ENCODE measurements at places on chromosomes 1 and 21.

DNA sequence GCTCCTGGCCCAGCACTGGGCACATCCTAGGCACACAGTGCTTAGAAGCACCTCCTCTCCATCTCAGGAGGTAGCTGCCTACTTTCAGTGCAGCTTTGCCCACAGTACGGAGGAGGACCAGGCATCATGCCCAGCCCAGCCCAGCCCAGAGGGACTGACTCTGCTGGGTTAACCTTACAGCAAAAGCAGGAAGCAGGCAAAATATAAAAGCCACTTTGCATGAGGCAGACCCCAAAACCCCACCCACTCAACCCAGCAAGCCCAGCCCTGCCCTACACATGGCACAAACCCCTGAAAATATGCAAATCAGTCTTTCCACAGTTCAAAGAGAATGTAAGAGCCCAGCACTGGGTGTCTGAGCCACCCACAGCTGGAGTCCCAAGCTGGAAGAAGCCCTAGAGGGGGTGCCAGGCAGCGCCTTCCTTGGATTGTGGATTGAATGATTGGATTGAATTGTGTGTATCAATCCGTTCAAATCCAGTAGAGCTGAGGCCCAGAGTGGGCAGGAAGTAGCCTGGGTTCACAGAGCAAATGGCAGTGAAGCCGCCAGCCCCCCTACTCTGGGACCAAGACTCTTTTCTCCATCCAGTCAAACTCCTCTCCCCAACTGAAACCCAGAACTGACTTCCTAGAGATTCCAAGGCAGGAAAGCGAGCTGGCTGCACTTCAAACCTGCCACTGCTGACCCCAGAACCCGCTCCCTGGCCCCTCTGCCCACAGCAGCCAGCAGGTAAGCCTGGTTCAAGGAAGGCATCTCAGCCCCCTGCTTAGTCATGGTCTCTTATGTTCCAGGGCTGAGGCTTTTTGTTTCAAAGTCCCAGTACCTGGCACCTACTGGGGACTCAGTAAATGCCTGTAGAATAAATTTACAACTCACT, 117.7 kb downstream of the LACTBL1 start:
- DNase-seq = no peak

GRCh38 chr1:238608144-238608543, 717.4 kb upstream of the ZP4 start:
- DNase-seq = no peak

- DNase-seq = no peak
These were observed 11.1 kb downstream of the ATP6V1G3 start for GRCh38 chr1:198529414-198529813.

- DNase-seq = no peak
These were observed 62.7 kb downstream of the SIK1 start for GRCh38 chr21:43364261-43364510.

DNA sequence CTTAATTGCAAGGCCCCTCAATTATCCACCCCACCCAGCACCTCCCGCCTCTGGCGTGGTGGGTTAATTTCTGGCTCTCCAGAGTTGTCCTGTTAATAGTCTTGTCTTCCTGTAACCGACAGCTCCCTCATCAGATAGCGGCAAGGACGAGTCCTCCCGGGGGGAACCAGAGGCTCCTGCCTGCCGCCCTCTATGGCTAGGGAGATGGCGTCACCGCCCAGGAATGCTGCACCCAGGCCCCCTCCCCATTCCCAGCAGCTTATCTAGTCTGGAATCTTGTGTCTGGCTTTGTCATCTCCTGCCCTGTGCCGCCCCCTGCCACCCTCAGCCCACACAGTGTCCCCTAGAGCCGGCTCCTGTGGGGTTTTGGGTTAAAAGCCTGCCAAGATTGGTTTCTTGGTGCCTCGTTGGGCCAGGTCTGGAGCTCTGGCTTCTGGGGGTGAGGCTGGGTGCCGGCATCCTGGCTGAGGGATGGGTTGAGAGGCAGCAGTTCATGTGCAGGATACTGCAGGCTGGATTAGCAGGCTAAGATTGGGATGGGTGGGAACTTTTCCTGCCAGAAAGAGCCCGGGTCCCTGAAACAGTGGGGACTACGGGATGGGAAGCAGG, 48.8 kb downstream of the EDN2 start:
- DNase-seq = no peak

GRCh38 chr1:40247655-40248054, at the start of gene TMCO2:
Gene TMCO2 (plus strand): TSS chr1:40247937. CDS start chr1:40247994, 57 bp downstream.
- no peak for DNase-seq

DNA sequence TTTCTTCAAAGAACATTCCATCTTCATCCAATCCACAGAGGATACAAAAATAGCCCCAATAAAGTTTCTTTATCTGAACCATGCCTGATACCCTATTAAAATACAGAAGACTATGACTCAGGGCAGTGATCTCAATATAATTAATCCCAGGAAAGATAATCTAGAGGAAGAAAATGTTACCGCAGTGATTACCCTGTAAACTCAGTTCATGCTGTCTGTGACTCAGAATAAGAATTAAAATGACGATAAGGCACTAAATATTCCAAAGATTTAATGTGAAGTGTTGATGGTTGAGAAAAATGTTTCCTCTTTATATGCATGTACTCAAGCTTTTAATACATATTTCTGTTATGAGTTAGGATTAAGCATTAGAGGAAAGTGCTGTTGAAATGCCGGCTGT, 88.6 kb upstream of the LYPLAL1 start:
- no peak for DNase-seq

- no peak for DNase-seq
These were observed 58.1 kb downstream of the PTPN14 start for GRCh38 chr1:214493126-214493796.

DNA sequence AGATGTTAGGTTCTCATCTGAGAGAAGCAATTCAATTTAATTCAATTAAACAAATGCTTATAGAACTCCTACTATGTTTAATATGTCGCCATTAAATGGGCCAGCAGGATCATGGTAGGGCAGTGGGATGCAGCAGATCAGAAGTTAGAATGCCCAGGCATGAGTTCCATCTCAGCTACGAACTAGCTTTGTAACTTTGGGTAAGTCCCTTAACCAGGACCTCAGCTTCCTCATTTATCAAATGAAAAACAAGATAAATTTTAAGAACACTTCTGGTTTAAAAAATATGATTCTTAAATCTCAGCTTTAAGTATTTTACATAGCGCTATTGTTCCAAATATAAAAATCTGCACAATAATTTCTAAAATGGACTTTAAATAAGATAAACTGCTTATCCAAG, 67.5 kb upstream of the GFI1 start:
- no peak for DNase-seq

DNA sequence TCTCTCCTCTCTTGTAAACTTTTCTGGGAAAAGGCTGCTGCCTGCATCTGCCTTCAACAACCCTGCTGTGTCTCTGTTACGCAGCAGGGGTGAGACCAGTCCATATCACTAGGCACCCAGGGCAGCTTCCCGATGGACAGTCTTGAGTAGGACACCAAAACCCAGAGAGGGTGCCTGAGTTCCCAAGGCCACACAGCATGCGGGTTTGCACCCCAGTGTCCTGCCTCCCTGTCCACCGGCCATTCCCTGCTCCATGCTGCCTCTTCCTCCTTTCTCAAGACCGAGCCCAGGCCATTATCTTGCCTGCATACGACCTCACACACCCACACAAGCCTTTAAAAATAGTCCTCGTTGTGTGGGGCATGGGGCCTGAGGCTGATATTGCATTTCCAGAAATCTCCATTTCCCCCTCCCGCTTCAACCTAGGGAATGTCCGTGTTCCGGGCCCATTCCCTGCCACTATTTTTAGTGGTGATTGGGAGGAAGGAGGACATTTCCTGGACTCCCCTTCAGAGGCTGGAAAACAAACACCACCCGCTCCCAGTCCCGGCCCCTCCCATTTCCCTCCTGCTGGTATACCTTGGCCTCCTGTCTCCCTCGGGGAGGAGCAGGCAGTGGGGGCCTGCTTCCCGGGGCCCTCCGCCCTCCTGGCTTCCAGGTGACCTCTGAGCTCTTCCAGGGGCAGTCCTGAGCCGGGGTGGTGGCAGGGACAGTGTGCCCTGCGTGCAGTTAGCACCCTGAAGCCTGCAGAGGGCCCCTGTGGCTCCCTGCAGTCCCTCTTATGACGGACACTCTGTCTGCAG, 132.4 kb upstream of the TMEM51 start:
- no peak for DNase-seq

GRCh38 chr1:215001419-215002021, 81.0 kb upstream of the KCNK2 start:
- DNase-seq = no peak

GRCh38 chr1:40636777-40637176, 28.7 kb downstream of the RIMS3 start:
- DNase-seq = no peak

DNA sequence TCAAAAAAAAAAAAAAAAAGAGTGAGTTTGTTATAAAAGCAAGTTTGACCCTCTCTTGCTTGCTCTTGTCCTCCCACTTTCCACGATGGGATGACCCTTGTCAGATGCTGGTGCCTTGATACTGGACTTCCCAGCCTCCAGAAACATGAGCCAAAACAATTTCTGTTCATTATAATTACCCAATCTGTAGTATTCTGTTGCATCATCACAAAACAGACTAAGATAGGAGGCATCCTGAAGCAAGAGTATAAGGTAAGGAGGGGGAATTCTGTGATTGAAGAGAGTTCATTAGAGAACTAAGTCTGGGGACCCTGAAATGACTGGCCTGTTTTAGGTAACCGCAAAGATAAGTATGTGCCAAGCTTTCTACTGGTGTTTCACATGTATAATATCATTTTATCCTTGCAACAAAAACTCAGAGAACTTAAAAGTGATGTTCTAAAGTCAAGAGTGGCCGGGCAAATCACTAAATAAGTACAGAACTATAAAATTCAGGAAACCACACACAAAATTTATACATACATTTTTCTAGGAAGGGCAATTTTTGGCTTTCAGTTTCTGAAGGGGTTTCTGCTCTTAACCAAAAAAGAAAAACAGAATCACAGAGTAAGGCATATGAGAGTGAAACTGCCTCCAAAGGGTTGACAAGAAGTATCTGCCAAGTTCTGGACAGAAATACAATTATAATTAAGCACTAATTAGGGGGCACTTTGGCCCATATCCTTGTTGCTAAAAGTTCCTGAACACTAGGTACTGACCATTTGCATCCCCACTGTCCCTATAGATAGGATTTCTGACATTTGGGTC, 14.0 kb downstream of the DNALI1 start:
- no peak for DNase-seq

DNA sequence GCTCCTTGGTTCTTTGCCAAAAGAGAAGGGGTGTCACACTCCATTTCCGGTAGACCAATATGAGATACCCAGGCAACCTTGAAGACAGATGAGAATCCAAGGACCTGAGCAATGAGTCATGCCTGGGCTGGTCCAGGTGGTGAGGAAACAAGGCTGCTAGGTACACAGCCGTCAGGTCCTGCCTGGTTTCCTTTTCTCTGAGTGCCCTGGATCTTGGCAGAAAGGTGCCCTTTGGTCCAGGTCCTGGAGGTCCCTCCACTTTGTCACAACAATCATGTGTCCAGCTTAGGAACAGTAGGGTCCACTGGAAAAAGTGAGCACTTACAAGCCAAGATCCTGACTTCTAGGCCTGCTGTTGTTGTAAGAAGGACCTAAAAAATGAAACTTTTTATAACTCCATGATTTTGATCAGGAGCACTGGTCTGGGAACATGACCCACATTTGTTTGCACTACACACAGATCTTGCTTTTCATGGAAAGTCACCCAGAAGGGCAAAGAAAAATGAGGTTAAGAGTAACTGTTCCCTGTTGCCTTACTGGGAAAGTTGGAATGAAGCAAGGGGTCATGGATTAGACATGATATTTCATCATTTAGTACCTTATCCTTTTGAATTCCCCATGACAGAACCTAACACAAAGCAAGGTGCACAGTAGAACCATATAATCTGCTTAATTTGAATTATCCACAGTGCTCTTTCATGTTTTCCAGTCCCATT, 94.7 kb downstream of the PAPPA2 start:
- DNase-seq = no peak

- DNase-seq = peak; percentile 19
These were observed 2.2 kb downstream of the PGBD5 start for GRCh38 chr1:230423951-230424350.

- DNase-seq = no peak
These were observed 24.8 kb downstream of the PGM1 start for GRCh38 chr1:63618011-63618410.

DNA sequence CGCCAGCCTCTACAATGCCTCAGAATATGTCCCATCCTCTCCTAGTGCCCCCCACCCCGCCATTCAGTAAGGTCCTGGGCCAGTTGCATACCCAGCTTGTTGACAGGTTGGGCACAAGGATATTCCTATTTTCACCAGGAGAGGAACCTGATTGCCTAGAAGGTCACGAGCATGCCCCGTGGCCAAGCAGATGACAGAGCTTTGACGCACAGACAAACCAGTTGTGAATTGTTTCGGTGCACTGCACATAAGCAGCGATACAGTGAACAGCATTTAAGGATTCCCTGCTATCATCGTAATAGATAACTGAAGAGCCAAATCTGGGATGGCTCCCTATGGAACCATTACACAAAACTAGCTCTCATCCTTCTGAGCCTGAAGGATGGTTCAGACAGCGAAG, 3.4 kb downstream of the LELP1 start:
- DNase-seq = no peak

- DNase-seq = no peak
These were observed 44.8 kb downstream of the ACP6 start for GRCh38 chr1:147625362-147625995.

DNA sequence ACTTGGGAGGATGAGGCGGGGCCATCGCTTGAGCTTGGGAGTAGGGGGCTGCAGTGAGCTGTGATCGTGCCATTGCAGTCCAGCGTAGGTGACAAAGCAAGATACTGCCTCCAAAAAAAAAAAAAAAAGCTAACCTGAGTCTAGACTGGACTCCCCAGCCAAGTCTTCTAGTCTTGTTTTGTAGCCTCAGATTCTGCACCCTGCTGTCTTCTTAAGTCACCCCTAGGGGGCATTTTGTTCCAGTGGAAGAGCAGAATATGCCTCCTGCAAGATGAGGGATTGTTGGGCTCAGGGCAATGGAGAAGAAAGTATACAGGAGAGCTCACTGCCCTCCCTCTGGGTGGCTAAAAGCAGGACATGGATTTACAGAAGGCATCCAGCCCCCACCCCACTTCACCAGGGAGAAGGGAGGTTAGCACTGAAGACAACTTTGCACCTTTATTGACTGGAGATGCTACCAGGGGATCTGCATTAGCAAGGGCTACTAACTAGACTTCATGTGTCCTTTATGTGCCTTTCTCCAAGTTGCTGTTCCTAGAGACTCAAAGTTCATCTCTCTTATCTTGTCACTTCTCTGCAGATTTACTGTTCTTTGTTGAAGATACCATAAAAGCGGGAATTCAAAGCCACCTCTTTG, 15.3 kb upstream of the RNF187 start:
- no peak for DNase-seq

DNA sequence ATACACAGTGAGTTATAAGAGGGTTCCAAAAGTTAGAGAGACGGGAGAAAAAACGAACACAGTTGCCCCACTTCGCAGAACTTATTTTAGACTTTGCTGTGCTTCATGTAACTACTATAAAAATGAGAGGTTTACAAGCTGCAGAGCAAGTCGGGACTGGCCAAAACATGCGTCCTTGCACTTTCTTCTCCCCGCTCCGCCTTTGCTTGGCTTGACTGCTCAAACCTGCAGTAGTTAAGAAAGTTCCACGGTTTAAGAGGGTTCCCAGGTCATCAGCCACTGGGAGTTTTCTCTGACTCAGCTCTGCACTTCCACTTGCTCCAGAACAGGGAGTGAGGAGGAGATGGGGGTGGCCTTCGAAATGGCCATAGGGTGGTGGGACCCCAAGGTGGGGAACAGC, 36.2 kb downstream of the CLIC6 start:
- DNase-seq = no peak

GRCh38 chr1:156126630-156127534, 12.4 kb downstream of the LMNA start:
- no peak for DNase-seq

- peak; percentile 81 for DNase-seq
These were observed 64.6 kb downstream of the WNT9A start for GRCh38 chr1:227883073-227883520.
